EH (cell line): ENCODE measurements at places on chromosomes 3 and 15.

DNA sequence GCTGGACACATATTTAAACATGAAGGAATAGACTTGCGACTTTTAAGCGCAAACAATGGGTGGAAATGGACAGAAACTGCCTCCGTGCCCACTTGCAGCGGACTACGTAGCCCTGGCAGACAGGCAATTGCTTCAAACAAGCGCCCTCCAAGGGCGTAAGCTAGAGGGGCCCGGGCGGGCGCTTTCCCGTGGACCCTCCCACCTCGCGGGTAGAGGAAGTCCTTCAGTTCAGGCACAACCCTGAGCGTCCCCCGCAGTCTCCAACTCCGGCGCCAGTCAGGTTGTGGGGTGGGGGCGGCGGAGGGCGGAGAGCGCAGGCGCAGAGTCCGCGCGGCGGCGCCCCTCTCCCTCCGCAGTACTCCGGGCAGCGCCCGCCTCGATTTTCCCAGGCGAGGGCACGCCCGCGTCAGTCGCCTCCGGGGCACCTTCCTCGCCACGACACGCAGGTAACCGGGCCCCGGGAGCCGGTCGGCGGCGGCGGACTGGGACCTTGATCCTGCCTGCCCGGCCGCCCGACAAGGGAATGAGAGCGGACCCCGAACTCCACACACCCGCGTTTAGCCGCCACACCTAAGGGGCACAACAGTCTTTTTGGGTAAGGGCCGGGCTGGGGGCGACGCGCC, at the start of gene SLC35G2:
TSS of gene SLC35G2 (plus strand) at position 358 of the 623 bp plus-strand sequence. CDS start 35,335 bp downstream, outside the sequence.
- DNase-seq: peak; percentile 57

DNA sequence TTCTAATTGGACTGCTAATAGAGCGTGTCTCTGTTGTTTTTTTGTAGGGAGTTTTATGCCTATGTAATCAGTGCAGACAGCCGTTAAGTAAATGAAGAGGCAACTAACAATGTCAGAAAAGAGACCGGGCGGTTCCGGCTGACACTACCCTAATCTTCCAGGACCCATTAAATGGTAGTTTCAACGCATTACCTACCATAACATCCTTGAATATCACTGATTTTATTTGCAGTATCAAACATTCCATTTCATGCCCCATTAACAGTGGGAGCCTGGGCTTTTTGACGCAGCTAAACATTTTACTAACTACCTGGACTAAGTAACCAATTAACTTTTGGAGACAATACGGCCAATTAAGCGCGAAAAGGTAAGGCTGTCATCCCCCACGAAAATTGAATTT, 832.9 kb upstream of the NR2F2 start:
- DNase-seq: no peak

- DNase-seq: no peak
These were observed 406.9 kb upstream of the ADAMTS9 start for GRCh38 chr3:65094723-65095122.

DNA sequence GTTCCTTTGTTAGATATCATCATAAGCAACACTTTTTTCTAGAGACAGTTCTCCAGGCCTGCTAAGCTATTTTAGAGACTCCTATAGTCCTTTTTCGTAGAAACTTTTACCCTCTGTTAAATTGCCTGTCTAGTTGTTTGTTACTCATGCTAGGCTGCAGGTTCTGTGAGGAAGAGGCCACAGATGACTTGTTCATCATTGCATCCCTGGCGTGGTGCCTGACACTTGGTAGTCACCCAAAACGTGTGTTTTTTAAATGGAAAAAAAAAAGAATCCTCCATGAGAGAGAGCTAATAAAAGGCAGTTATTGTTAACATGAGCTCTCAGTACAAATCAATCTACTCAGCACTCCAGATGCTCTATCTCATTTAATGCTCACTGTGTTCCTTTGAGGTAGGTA, 35.1 kb downstream of the CCDC54 start:
- DNase-seq: peak; percentile 79

DNA sequence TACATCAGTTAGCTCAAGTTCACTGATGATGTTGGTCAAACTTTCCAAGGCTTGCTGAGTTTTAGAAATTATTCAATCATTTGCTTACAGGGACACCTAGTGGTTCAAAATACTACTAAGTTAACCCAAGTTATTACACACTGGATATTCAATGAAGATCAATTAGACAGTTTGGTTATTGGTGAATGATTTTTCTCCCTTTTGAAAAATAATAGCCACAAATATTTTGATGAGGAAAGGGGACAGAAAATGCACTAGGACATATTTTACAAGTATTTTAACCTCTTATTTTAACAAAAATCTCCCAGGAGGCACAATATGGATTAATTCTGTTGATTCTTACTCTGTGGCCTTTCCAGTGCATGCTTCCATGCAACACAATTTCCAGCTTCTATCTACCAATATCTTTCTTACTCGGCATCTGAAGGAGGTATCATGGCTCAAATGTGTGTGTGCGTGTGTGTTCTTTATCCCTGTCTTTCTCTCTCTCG, 20.1 kb upstream of the GOLGA6L2 start:
- peak; percentile 18 for DNase-seq

DNA sequence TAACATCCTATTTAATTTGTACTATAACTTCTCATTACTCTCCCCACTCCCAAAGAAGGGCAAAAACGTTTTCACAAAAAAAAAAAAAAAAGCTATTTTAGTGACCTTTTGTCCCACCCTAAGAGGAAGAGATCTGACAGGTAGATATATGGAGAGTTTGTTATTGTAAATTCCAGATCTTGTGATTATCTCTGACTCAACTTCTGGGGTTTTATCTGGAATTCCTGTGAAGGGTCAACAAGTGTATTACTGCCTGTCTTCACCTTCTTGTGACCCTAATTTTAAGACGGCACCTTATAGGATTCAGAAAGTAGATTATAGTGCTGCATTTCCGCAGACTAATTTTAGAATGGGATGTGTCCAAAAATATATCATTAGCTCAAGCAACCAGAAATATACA, 205.9 kb upstream of the CDIN1 start:
- no peak for DNase-seq

GRCh38 chr3:195196266-195196665, 74.7 kb downstream of the XXYLT1 start:
- DNase-seq: peak; percentile 69

DNA sequence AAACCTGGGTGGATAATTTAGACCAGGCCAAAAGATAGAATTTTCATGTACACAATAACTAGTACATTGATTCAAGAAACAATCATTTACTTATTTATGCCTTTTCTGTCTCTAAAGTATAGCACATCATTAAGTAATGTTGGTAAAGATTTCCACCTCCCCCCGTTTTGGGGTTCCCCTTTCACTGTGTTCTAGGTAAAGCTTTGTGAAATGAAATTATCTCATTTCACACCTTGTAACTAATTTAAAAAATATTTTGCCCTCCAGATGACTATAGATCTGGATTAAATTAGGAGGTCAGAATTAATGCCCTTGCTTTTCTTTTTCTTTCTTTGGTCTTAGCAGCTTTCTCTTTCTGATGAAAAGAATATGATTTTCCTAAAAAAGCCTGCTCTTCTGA, 328.5 kb upstream of the TBC1D5 start:
- no peak for DNase-seq

DNA sequence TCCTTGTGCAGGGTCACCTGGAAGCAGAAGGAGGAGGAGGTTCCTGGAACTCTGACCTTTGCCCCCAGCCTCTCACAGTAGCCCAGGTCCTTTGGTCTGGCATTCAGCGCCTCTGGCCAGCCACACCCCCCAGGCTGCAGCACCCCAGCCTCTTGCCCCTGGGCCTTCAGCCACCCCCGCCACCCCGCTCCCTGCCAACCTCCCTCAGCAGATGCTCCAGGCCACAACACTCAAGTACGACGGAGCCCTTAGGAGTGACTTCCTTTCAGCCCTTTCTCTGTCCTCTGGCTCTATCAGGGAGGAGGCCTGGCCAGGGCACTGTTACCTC, 45.2 kb downstream of the GRIP2 start:
- no peak for DNase-seq

- DNase-seq: no peak
These were observed 254.5 kb upstream of the RORA start for GRCh38 chr15:61483599-61483998.

DNA sequence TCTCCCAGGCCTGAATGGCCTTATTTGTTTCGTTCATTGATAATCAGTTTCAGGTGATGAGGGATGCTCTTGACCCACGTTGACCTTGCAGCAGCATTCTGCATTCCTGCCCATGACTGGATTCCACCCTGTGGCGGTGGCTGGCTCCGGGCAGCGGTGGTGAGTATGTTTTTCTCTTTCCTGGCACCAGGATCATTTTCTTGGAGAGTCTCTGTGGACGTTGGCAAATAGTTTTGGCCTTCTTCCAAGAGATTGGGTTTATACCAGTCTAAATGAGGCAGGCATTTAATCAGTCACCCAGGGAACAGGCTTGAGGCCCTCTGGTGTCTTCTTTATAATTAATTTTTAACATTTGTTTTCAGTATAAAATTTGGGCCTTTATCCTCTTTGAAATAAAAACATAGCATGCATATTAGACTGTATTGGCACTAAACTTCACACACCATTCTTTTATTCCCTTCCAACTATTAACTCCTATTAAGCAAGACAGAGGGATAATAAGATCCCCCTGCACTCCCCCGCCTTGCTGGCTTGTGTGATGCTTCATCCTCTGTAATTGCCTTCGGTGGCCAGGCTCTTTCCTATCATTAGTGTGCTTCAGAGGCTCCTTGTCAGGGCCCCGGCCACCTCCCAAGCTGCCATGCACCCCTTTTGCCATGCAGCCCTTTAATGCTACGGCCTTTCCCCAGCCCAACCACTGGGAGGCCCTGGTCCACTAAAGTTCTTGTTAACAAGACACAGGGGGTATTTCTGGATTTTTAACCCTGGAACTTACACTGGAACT, 176.2 kb upstream of the TOPAZ1 start:
- peak; percentile 22 for DNase-seq

- DNase-seq: peak; percentile 20
These were observed 13.2 kb downstream of the USP3 start for GRCh38 chr15:63517628-63518027.

- DNase-seq: no peak
These were observed 70.0 kb upstream of the CCDC39 start for GRCh38 chr3:180749322-180749721.

DNA sequence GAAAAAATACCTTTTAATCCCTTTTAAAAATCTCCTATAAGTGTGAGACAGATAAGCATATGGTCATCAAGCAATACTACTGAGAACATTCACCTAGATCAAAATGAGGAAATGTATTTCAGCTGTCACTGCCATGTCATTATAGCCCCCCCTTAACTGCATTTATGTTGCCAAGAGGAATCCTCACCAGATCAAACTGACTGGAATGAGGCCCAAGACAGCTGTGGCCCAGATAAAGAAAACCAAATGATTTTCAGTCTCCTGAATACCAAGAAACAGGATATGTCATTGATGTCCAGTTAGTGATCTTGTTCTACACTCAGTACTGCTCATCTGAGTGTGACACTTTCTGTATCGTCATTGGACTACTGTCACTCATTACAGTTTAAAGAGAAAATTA, 35.1 kb upstream of the CPB1 start:
- no peak for DNase-seq

GRCh38 chr3:183560607-183561006, 5.1 kb upstream of the KLHL6 start:
- peak; percentile 27 for DNase-seq

GRCh38 chr3:102000620-102001209, 151.4 kb downstream of the NFKBIZ start:
- peak; percentile 45 for DNase-seq

GRCh38 chr3:54123003-54123775, 837 bp downstream of the CACNA2D3 start:
- no peak for DNase-seq

- DNase-seq: peak; percentile 95
These were observed 82.7 kb upstream of the NR2F2 start for GRCh38 chr15:96247621-96248305.

GRCh38 chr3:51921081-51921578, 18.0 kb upstream of the IQCF1 start:
- no peak for DNase-seq

- no peak for DNase-seq
These were observed 161.7 kb downstream of the POLR2M start for GRCh38 chr15:57867970-57868798.

DNA sequence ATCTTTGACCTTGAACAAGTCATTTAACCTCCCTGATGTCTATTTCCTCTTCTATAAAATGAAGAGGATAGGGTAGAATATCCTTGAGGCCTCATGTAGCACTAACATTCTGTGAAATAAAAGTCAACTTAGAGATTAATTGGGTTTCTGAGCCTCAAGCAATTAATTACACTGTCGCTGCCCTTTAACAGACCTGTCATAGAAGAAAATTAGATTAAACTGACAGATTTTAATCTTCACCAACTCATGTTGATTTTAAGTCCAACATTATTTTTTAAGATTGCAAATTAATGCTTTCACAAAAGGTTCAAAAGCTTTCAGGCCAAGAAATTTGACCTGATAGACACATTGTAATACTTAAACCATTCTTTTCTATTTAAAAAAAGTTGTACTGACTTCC, 8.1 kb upstream of the MNS1 start:
- DNase-seq: no peak

DNA sequence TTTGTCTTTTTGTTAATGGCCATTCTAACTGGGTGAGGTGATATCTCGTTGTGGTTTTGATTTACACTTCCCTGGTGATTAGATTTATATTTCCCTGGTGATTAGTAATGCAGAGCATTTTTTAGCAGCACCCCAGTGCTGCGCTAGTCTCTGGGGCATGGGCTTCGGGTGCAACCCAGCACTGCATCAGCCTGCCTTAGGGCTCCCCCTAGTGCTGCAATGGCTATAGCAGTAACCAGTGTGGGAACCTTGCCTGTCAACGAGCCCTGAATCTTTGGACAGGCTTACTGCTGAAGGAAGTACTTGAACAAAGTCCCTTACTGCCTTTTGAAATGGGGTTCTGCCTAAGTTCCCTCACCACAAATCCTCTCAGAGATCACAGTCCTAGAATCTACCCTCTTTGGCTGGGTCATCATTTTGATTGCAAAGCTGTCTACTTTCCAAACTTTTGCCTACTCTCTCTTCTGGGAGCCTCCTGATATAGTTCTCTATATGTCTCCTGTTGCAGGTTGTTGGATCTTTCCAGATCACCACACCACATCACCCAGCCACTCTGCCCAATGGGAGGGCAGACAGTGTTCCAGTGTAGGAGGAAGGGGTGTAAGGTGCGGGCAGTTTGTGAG, 79.2 kb upstream of the CCNL1 start:
- peak; percentile 54 for DNase-seq

DNA sequence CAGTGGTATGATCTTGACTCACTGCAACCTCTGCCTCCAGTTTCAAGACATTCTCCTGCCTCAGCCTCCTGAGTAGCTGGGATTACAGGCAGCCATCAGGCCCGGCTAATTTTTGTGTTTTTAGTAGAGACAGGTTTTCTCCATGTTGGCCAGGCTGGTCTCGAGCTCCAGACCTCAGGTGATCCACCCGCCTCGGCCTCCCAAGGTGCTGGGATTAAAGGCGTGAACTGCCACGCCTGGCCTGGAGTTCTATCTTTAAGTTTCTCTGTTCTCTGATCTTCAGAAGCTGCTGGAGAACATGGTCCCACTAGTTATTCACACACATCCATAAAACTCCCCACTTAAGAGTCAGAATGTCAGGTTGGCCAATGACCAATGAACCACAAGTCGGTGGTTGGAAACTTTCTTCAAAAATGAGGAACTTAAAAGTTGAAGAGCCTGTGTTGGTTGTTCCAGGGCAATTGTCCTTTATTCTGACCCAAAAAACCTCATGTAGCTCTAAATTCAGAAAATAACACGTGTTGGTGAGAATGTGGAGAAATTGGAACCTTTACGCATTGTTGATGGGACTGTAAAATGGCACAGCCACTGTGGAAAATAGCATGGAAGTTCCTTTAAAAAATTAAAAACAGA, 55.9 kb upstream of the PIK3CB start:
- no peak for DNase-seq

- DNase-seq: no peak
These were observed 28.6 kb upstream of the ST8SIA2 start for GRCh38 chr15:92365084-92365483.
